ENCODE measurements at places on chromosomes 4 and X.

- DNase-seq = no peak
Observed at GRCh38 chr4:68184923-68185322, 55.3 kb upstream of the TMPRSS11F start.

GRCh38 chrX:129823115-129823514 lies 20.6 kb downstream of the ZDHHC9 start:
- DNase-seq = peak; percentile 66

DNA sequence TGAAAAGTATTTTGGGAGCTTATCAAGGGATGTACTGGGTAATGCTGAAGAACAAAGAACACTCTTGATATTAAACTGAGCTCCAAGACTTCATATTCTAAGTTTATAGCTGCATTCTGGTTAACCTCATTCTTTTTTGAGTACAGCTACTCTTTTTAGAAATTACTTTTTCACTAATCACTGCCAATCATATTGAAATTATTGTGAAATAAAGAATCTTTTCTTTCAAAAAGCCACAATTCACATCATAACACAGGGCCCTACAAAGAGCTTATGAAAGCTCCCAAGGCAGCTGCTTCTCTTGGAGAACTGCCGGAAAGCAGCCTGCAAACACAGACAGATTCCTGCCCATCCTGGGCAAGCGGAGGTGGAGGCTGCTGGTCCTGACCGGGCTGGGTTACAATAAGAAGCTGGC lies 121.4 kb downstream of the RNF150 start:
- no peak for DNase-seq

DNA sequence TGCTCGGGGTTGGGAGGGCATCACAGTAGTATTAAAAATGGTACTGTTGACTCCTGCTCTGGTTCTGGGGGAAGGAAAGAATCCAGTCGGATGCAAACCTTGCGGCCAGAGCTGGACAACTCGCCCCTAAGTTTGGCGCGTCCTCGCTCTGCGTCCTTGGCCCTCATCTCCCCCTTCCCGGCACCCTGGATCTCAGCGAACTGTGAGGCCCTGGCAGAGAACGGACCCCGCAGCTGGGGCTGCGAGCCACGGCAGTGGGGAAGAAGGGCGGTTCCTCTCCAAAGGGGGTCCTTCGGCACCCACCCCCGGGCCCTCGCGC lies 14.0 kb downstream of the ARHGEF6 start:
- DNase-seq = no peak

GRCh38 chr4:1598206-1599025 lies 85.7 kb downstream of the FAM53A start:
- DNase-seq = no peak

DNA sequence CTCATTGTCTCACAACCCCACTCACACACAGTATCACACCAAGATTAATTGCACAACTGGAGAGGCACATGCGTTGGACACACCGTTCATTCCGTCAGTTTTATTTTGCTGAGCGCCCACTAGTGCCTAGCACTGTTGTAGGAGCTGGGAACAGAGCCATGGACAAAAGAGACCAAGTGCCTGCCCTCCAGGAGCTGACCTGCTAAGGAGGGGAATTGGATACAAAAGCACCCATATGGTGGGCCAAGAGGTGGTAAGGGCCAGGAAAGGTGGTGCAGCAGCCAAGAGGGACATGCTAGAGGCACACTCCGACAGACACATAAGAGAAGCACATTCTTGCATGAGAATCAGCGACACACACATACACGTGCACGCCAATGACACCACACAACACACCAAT lies 705 bp upstream of the CRMP1 start:
- no peak for DNase-seq

DNA sequence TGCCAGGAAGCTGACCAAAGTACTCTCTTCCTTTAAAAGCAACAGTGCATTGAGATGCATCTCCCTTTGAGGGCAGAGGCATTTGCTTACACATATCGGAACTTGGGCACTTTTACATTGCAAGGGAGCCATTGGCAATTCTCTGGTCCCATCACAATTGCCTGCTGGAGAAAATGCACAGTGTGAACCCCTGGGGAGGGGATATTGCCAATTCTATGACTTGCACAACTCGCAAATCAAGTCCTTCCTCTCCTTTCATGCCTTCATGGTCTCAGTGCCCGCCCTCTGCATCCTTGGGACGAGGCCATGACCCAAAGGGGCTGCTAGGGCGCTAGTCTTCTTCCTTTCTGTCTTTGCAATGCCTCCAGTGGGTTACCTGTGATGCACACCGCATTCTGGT lies 14.9 kb upstream of the PDZD4 start:
- DNase-seq = no peak

GRCh38 chr4:174672276-174672675 lies 150.0 kb upstream of the HPGD start:
- DNase-seq = peak; percentile 36

- DNase-seq = no peak
Observed at GRCh38 chr4:89411539-89412309, 104.1 kb upstream of the GPRIN3 start.

DNA sequence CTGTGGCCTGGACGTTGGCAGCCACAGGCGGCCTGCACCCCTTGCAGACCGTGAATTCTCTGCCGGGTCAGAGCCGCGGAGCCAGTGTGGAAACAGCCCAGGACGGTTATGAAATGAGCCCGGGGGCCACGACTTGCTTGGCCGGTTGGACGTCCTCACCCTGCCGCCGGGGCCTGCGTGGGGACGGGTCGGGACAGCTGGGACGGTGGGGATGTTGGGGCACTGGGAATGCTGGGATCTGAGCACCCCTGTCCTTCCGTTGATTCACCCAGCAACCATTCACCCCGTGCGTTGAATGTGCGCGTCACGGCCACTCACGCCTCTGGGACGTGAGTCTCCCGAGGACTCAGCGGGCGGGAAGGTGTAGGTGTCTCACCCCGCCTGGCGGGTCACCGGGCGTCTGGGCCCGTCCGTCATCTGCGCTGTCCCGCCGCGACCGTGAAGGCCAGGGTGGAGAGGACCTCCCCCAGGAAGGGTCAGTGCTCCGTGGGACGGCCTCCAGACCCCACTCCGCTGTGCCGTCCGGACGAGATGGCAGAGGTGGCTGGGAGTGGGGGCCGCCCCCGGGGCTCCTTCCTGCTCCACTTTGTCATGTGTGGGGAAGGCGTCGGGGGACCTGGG lies 4.5 kb upstream of the PLCXD1 start:
- DNase-seq = peak; percentile 31

- DNase-seq = peak; percentile 79
Observed at GRCh38 chr4:169485791-169486742, 126.3 kb downstream of the NEK1 start.

- no peak for DNase-seq
Observed at GRCh38 chr4:127832585-127832984, 48.1 kb upstream of the PLK4 start.

- DNase-seq = peak; percentile 99
Observed at GRCh38 chr4:155906554-155907247, 3.2 kb downstream of the TDO2 start.

Measured in choroid plexus epithelial cell (primary cell).